ENCODE measurements at places on chromosomes 2 and 18. TPM values are rescaled to one million over a fixed set of nuclear protein-coding genes. Genes with fewer than 3 reads are reported as not detected.

KCNG2 gene
- total RNA-seq, result not detected

AAMP gene
- 112 TPM for total RNA-seq

B3GNT7 gene
- 0.23 TPM for total RNA-seq

POMC gene
- total RNA-seq, result not detected

CCDC85A gene
- 0.89 TPM for total RNA-seq

ACTR2 gene
- total RNA-seq, result 26.9 TPM

ADGRF3 gene
- total RNA-seq, result not detected

ERICH2 gene
- total RNA-seq, result not detected

MAB21L4 gene
- total RNA-seq, result not detected

CHST9 gene
- total RNA-seq, result not detected

PIEZO2 gene
- total RNA-seq, result 42.7 TPM

CCDC102B gene
- total RNA-seq, result 1.6 TPM

OTOF gene
- not detected for total RNA-seq

FAM237A gene
- not detected for total RNA-seq

CD8A gene
- total RNA-seq, result not detected

AOX1 gene
- total RNA-seq, result 19.1 TPM

NOL4 gene
- total RNA-seq, result not detected

RNU2-63P gene
- total RNA-seq, result not detected

IL1RL1 gene
- not detected for total RNA-seq

MGAT5 gene
- 7.8 TPM for total RNA-seq

TTC27 gene
- total RNA-seq, result 52.7 TPM

TLX2 gene
- 0.07 TPM for total RNA-seq

KIAA2012 gene
- total RNA-seq, result not detected

MOGAT1 gene
- not detected for total RNA-seq

RESP18 gene
- not detected for total RNA-seq

ZBTB7C gene
- 0.10 TPM for total RNA-seq

Data from MG63 (cell line).